ENCODE measurements at places on chromosomes 4 and X.

DNA sequence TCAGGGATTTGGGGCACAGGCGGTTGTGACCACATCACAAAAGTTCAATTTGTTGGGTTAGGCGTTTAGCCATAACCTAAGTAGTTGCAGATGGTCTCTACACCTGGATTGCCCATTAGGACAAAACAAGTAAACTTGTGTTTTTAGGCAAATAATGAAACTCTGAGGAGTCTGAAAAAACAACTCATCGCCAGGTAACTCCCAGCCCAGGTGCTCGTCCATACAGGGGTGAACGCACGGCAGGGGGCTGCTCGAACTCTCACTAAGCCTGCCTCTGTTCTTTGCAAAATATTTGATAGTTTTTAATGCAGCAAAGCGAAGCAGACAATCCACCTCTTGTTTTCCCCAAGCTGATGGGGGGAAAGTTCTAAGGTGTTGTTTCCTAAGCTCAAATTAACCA is 559 bp upstream of the RHOH start:
- no peak for DNase-seq

- no peak for DNase-seq
Measured at GRCh38 chrX:106710771-106711170, 15.7 kb upstream of the RNF128 start.

GRCh38 chr4:159298502-159298901 is 195.6 kb downstream of the RAPGEF2 start:
- DNase-seq, result no peak

GRCh38 chrX:14362721-14363120 is 166.6 kb upstream of the GLRA2 start:
- no peak for DNase-seq

- DNase-seq, result no peak
Measured at GRCh38 chr4:20430259-20430941, 178.7 kb downstream of the SLIT2 start.

- DNase-seq, result no peak
Measured at GRCh38 chrX:132407691-132408090, 81.1 kb downstream of the MBNL3 start.

GRCh38 chrX:15298201-15298600 is 17.2 kb downstream of the ASB11 start:
- DNase-seq, result no peak

GRCh38 chr4:95929448-95930064 is 89.7 kb downstream of the PDHA2 start:
- no peak for DNase-seq

- DNase-seq, result no peak
Measured at GRCh38 chr4:646460-646859, 21.1 kb downstream of the PDE6B start.

DNA sequence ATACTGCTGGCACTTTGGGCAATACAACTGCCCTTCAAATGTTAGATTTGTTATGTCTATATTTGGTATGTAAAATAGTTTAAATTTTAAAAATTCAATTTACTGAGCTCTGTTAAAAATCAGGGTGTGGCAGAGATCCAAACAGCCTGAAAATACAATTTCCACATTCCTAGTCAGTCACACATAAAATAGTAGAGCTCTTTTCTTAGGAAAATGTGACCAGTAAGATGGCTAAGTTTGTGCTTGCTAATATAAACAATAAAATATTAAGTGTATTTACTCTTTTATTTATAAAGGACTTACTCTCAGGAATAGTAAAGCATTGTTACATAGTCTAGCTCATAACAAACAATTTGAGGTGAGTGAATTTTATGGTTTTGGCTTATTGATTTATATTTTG is 200.2 kb downstream of the DKK2 start:
- no peak for DNase-seq

Measured in T-helper 2 cell (primary cell).